NCI-H1436 (cell line): ENCODE measurements at places on chromosomes 1 and 21.

DNA sequence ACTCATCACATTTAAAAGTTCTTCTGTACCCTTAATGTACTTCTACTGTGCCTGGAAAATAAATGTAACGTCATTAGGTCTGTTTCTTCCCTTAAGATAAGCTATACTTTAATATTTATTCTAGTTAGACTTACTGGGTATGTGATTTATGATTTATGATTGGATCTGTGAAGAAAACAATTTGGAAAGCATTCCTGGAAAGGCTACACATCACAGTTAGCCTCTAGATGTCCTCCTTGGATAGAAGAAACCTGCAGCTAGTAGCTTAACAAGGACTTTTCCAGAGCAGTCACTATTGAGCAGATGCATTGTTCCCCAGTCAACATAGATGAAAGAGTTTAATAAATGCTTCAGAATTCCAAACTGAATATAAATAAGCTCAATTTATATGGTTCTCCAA, 22.2 kb upstream of the ABL2 start:
- DNase-seq, result no peak

DNA sequence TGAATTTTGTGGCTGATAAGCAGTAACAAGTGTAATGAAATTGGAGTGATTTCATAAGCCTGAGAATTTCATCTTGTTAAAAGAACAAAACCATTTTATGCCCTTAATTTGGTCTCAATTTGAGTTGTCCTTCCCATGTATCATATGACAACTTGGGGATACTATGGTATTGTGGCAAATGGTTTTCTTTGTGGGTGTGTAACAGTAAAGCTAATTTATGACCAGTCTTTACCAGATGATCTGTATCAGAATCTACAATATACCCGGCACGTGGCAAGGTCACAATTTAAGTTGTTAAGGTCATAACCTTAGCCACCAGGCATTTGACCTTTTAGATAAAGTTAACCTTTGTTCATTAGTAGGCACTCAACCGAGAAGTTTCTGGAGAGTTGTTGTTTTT, 9.1 kb downstream of the NFIA start:
- no peak for DNase-seq

- no peak for DNase-seq
These were observed 4.2 kb downstream of the CD48 start for GRCh38 chr1:160707236-160708064.

- no peak for DNase-seq
These were observed 198.3 kb downstream of the LTN1 start for GRCh38 chr21:28794371-28794851.

DNA sequence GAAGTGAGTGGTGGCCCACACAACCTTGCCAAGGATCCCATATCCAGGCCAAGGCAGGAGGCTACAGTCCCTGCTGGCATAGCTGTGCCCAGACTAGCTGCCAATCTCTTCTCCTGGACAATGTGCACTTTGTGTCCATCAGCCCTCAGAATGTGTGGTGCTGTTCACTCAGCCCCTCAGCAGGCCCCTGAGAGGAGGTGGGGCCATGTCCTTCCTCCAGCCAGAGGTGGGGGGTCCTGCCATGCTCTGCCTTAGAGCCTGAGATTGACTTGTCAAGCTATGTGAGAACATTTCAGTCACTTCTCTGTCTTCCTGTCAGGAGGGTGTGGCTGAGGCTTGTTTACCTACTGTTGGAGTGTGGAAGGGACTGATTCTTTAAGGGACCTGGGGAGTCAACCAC, 1.4 kb downstream of the NCF2 start:
- DNase-seq, result no peak

GRCh38 chr1:113389359-113389952, 859 bp upstream of the MAGI3 start:
- no peak for DNase-seq

- DNase-seq, result no peak
These were observed 124.8 kb downstream of the CLEC20A start for GRCh38 chr1:178371933-178372388.

DNA sequence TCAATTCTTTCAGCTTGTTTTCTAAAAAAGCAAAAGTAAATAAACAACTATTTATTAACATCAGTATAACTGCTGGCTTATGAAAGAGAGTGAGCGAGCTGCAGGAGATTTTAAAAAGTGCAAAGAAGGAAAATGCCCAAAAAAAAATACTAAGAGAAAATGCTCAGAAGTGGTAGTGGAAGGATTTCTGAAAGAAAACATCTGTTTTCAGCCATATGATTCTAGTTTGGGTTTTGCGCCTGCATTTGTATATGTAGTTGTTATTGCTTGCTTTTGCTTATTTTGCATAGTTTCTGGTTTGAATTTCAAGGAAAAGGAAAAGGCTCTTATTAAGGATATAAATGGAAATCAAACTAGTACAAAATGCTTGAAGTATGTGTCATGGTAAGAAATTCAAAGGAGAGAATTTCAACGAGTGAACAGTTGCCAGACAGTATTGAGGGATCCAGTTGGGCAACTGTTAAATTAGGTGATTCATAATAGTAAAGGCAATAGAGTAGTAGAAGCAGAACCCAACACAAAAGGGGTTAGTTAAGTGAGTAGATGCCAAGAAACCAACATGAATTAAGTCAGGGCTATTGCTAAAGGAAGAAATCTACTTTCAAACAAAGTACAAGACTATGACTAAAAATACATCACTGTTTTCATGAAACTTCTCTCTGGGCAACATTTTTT, 1.2 kb downstream of the GBP5 start:
- DNase-seq, result no peak

DNA sequence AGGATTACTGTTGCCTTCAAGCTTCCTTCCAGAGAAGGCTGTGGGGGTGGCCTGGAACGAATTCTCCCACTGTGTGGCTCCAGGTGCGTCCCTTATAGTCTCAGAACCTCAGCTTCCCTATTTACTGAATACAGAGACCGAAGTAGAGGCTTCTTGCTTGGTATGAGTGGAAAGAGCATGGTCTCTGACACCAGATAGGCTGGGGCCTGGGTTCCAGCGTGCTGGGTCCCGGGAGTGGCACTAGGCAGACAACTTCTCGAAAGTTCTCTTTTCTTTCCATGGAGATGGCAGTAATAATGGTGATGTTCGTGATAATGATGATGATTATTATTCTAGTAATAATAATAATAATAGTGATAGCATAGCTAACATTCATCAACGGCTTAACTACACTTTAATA, 161.7 kb downstream of the PTPRU start:
- no peak for DNase-seq

DNA sequence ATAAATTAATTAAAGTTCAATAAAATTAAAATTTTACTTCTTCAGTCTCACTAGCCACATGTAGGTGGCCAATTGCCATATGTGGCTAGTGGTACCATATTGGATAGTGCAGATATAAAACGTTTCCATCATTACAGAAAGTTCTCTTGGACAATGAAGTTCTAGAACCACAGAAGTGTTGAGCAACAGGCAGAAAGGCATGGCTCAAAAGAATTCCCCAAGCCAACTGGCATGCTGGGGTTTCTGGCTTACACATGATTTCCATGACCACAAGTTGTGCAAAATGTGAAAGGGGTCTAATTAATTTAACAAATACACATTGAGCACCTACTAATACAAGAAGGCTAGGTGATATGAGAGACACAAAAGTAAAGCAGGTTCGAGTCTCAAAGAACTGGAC, 72.2 kb upstream of the CDC42BPA start:
- DNase-seq, result no peak

DNA sequence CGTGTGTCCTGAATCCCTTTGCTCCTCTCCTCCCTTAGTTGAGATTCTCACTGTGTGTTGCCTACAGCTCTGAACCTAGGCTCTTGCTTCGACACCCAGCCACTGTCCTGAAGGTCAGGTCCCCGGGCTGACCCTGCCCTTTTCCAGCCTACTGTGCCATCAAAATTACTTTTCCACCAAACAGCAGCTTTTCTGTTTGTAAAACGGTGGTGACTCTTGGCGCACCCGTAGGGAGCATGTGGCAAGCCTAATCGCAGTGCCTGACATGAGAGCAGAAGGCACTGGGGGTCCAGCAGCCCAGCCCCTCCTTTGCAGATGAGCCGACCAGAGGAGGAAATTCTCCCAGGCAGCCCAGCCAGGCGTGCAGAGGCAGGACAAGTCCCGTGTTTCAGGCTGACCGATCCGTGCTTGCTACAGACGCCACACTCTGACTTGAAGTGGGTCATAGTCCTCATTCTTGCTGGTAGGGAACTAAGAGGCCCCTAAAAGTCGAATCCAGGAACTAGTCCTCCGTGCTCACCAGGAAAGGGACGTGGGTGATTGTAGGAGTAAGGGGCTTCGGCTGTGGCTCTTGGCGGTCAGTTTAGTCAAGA, 6.8 kb downstream of the GPR137B start:
- no peak for DNase-seq

- DNase-seq, result no peak
These were observed 11.4 kb downstream of the FGR start for GRCh38 chr1:27623327-27624212.

DNA sequence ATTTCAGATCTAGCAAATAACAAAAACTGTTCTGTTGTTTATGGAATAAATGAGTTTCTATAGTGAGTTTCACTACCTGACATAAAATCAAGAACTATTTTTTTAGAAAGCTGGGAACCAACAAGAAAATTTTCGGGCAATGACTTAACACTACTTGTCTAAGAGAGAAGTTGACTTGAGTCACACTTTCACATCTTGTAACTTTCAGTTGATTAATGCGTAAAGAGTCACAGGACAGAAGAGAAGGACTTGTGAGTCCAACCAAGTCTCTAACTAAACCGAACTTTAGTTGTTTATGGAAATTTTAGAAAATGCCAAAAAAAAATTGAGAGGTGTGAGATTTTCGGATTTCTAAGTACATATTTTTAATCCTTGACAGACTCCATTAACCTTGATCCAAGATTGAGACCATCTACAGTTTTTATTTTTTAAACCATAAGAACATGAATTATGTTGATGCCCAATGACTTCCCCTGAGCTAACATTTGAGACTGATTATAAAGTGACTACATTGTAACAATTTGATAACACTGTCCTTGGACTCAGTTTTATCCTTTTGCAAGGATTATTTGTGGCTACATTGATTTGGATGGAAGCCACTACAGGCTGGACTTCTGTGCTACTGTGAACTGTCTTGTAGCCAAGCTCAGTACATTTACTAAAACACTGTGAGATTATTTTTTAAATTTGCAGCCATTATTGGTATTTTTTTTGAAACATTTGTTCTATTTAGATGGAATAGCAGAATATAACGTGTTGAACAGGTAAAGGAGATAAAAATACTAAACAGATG, 284.0 kb downstream of the PTPRC start:
- no peak for DNase-seq

- no peak for DNase-seq
These were observed 5.1 kb downstream of the USP16 start for GRCh38 chr21:29029524-29029923.

DNA sequence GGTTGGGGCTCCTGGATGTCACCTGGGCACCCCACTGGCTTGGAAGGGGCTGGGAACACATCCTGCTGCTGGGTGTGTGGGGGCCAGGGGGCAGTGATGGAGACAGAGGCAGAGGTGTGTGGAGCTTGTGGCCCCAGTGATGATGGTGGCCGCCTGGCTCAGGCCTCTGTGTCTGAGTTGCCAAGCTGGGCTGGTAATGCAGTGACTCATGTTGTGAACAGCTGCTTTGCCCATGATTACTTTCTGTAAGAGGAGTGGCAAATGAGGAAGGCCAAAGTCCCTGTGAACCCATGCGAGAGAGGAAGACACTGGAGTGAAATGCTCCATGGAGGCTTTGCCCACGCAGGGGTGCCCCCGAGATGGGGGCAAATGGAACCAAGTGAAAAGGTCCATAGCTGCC, 86.8 kb downstream of the KCNJ6 start:
- no peak for DNase-seq

DNA sequence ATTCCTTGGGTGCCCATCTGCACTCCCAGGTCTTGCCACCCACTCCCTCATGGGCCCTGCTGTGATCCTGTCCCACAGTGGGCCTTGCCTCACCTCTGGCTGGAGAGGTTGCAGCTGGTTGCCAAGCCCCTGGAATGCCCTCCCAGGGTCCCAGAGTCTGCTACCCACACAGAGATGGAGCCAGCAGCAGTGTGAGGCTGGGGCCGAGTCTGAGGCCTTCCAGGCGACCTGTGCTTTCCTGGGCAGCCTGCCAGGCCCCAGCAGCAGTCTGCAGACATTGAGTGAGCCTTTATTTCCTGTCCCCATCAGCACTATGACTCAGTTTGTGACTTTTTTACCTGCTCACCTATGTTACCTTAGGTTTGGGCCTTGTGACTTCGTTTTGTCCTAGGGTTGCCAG, 25.0 kb upstream of the TSPAN2 start:
- DNase-seq, result no peak

GRCh38 chr1:215543191-215543606, 23.9 kb upstream of the KCTD3 start:
- no peak for DNase-seq

DNA sequence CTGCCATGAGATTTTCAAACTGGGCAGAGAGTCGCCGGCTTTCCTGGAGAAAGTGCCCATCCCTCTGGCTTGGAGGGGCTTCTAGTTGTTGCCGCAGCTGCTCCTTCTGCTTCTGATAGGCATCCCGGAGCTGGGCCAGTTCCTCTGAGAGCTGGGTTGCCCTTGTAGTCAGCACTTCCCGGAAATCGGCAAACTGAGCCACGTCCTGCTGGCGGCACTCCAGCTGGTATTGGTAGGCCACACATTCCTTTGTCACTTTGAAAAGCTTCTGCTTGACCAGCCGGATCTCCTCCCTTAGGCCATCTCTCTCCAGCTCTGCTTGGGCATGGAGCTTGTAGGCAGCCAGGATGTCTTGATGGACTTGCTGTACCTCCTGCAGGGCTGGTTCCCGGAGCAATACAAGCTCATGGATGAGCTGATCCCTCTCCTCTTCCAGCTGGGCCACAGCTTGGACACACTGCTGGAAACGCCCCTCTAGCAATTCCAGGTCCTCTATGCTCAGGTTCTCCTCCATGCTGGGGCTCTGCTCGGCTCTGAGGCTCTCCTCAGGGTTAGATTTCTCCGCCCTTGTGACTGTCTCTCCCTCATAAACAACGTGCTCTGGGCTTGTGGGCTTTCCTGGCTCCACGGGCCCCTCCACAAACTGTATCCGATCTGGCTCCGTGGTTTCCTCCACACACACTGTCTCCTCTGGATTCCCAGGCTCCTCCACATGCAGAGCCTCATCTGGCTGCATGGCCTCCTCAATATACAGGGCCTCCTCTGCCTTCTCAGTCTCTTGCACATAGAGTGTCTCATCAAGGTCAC, 7.3 kb downstream of the SYNC start:
- no peak for DNase-seq

GRCh38 chr1:240947438-240948224, 335.7 kb upstream of the GREM2 start:
- DNase-seq, result no peak

DNA sequence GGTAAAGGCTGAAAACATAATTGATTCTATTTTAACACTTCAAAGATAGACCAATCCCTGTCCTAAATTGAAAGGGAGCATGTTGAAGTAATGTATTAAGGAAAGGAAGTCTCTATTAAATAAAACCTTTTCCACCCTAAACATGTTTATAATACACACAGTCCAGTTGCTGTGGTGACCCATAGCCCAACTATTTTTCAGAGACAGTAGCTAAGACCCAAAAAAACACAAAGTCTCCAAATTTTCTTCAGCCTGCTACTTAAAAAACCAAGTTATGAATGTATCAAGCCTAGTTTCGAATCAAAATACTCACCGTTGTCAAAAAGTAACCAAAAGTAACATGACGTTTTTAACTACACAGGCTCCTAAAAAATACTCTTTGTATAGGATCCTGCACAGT, 1.6 kb downstream of the ELK4 start:
- no peak for DNase-seq
